Bronchial smooth muscle cell (primary cell): ENCODE measurements at places on chromosomes 7 and 10. TPM values are rescaled to one million over a fixed set of nuclear protein-coding genes. Genes with fewer than 3 reads are reported as not detected.

OR2F2 gene
- total RNA-seq = not detected in 2 replicates

HOXA11 gene
- total RNA-seq = 0.16 TPM in 1 of 2 replicates, not detected in the other

EFCAB10 gene
- under 0.01 TPM in 1 of 2 replicates, not detected in the other for total RNA-seq

ACTL6B gene
- not detected in 2 replicates for total RNA-seq

PPA1 gene
- 221 and 248 TPM in 2 replicates for total RNA-seq

PRSS58 gene
- not detected in 2 replicates for total RNA-seq

POLR2J3 gene
- total RNA-seq = 18.1 and 21.8 TPM in 2 replicates

PCGF5 gene
- total RNA-seq = 12.6 and 15.6 TPM in 2 replicates

MUC3A gene
- total RNA-seq = under 0.01 TPM in 1 of 2 replicates, not detected in the other

ATOH7 gene
- total RNA-seq = not detected in 2 replicates

PPP1R17 gene
- under 0.01 TPM in 1 of 2 replicates, not detected in the other for total RNA-seq

CDHR1 gene
- not detected in 2 replicates for total RNA-seq

IL2RA gene
- total RNA-seq = not detected in 2 replicates

GJC3 gene
- not detected in 2 replicates for total RNA-seq

BUB3 gene
- total RNA-seq = 106 and 141 TPM in 2 replicates

KCP gene
- 0.32 and 0.34 TPM in 2 replicates for total RNA-seq

PLPP4 gene
- under 0.01 and 0.60 TPM in 2 replicates for total RNA-seq

UMAD1 gene
- 9.3 and 10.2 TPM in 2 replicates for total RNA-seq

PRSS37 gene
- not detected in 2 replicates for total RNA-seq

BAG3 gene
- 4.4 and 5.2 TPM in 2 replicates for total RNA-seq

ST8SIA6 gene
- total RNA-seq = under 0.01 TPM in 1 of 2 replicates, not detected in the other

PAX4 gene
- total RNA-seq = not detected in 2 replicates

GIMAP4 gene
- 0.09 TPM in 1 of 2 replicates, not detected in the other for total RNA-seq

FZD1 gene
- 22.9 and 27.8 TPM in 2 replicates for total RNA-seq

TRIM50 gene
- not detected in 2 replicates for total RNA-seq

CFAP69 gene
- 5.0 and 7.7 TPM in 2 replicates for total RNA-seq

TBRG4 gene
- 37.2 and 39.4 TPM in 2 replicates for total RNA-seq

CAV2 gene
- 35.8 and 61.7 TPM in 2 replicates for total RNA-seq

SGCE gene
- total RNA-seq = 68.9 and 97.0 TPM in 2 replicates

STRIP2 gene
- 0.77 and 7.3 TPM in 2 replicates for total RNA-seq

AUTS2 gene
- total RNA-seq = 1.9 and 2.2 TPM in 2 replicates

PLEKHS1 gene
- total RNA-seq = not detected in 2 replicates
